ENCODE measurements at places on chromosomes 6 and 20.
A peak's percentile ranks its signal among the peaks of the same experiment; 100 is the strongest.

DNA sequence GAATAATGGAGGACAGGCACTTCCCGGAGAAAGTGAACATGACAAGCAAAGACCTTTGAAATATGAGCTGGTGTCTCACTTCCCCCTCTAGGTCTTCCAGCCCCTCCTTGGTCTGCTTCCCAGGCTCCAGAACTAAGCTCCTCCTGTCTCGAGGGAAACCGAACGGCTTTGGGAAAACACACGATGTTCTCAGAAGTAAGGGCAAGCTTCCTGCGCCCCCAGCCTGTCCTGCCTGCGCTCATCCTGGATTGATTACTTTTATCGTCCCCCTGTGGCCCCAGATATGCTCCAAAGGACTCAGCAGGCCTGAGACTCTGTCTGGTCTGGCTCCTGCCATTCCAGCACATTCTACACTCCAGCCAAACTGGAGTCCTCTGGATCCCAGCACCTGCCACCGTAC, 83.4 kb downstream of the ZNF217 start:
- no peak for DNase-seq

- no peak for DNase-seq
These were observed 11.7 kb downstream of the STX11 start for GRCh38 chr6:144161975-144162374.

DNA sequence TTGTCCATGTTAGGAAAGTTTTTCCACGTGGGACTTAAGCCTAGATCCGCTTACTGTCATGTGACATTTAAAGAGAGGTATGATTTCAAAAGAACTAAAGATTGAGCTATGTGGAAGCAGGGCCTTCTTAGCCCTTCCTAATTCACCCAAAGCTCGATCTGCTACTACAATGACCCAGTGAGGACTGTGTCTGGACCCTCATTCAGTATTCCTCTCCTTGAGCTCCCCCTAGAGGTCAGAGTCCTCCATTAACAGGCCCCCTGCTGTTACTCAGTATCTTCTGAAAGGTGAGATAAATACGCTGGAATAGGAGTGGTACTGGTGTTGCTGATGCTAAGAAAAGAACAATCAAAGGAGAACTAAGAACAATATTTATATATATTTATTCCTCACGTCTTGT, 414.0 kb downstream of the GJA1 start:
- peak; percentile 70 for DNase-seq

DNA sequence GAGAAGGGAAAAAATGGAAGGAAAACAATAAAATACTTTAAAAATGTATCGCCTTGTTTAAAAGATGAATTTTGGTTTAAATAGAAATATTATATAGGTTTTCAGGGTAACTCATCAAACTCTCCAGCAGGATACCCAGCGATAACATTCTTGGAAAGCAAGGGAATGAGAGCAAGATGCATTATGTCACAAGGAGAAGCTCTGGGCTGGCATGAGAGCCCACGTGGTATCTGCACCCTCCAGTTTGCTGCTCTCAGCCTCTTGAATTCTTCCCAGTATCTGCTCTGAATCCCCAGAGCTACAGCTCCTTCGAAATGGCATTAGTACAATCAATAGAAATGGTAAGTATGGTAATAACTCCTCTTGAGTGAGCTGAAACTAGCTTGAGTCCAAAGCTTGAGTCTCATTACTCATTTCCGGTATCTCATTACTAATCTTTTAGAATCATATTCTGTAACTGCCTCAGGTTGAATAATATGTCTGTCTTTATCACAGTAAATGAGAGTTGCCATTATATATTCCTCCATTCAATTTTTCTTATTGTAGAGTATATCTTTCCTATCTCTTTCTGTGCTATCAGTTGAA, 4.9 kb upstream of the TMEM242 start:
- no peak for DNase-seq

DNA sequence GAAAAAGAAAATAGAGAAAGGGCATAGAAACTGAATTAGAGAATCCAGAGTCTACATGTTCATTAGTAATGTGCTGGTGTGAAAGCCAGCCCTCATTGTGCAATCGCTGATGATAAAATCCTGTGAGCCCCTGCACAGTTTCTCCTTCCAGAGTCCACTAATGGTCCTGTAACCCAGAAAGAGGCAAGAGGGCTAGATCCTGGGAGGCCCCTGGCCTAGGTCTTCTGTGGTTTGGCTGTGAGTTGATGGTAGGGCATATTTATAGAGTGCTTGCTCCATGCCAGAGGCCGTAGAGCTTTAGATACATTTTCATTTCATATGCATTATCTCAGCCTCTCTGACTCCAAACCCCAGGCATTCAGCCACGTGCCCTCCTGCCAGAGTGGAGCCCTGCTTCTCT, 94.9 kb upstream of the MTHFD1L start:
- DNase-seq, result no peak

DNA sequence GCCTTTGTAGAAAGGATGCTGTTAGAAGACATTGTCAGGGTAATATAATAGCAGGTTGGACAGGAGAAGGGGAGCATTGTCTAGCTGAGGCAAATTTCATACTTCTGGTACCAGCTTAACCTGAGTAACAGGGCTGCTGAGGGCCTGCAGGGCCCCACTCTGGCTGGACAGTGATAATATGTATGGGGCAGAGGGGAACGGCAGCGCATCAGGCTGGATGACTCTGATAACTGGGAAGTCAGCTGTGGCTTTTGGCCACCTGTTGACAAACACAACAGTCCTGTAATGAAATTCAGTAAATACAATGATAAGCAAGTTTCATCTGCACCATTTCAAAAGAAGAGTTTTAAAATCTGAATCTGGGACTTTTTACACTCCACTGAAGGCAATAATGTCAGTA, 259.9 kb upstream of the CNR1 start:
- no peak for DNase-seq

GRCh38 chr20:41480054-41480770, 113.6 kb upstream of the EMILIN3 start:
- no peak for DNase-seq

DNA sequence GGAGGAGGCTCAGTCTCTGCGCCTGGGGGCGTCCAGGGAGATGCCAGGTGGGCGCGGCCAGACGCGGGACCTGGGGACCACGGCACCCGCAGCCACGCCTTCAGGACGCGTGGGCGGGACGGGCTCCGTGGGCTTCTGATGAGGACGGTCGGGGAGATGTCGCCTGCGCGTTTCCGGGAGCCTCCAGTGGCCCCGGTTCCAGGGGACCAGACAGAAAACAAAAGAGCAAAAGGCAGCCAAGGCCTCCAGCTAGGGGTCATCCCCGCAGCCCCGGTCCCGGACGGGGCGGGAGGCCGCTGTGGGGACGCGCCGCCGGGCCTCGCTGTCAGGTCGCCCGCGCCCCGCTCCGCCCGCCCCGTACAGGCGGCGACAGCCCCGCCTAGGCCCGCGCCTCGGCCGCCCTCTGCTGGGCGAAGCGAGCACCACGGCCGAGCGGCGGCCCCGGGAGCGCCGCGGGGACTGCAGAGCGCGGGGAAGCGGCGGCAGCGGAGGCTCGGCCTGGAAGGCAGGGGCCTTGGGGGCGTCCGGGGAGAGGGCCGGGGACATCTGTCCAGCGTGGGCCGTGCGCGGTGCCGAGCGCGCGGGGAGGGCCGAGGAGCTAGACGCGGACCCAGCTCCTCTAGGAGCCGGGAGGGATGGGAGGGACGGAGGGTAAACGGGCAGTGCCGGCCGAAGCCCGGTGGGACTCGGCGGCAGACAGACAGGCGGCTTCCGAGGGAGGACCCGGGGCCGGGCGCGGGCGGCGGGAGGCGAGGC, 48.7 kb downstream of the TMEM242 start:
- DNase-seq, result peak; percentile 70

GRCh38 chr6:26199773-26200764, 112.8 kb downstream of the HFE start:
- DNase-seq, result no peak

DNA sequence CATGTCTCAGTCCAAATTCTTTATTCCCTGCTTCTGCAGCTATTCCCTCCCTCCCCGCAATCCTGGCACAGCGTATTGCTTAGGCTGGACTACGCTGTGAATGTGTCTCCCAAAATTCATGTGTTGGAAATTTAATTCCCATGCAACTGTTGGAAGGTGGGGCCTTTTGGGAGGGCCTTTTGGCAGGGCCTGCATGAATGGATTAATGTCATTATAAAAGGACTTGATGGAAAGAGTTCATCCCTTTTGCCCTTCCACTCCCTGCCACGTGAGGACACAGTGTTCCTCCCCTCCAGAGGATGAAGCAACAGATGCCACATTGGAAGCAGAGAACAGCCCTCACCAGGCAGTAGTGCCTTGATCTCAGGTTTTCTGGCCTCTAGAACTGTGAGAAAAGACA, 20.4 kb upstream of the NOTCH4 start:
- DNase-seq, result no peak

DNA sequence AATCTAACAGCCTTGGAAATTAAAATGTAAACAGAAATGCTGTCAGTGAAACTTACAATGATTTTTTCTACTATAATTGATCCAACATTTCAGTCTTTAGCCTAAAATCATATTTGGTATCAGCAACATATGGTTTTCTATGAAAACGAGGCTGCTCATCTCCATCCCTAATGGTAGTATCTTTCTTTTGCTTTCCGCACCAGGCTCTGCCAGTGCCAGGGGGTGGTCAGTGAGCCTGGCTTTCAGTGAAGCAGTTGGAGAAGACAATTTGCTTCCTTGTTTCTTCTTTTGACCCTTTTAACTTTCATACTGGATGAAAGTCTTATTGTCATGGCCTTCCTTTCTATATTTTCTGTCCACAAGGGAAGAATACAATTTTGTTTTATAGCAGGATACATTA, 258.4 kb downstream of the ARID1B start:
- no peak for DNase-seq

GRCh38 chr6:68967549-68968300, 332.6 kb downstream of the ADGRB3 start:
- DNase-seq, result peak; percentile 53
